ENCODE measurements at places on chromosomes 16 and 17.
A peak's percentile ranks its signal among the peaks of the same experiment; 100 is the strongest.

GRCh38 chr16:11747949-11748403 is 5.3 kb upstream of the TXNDC11 start:
- no peak for DNase-seq

DNA sequence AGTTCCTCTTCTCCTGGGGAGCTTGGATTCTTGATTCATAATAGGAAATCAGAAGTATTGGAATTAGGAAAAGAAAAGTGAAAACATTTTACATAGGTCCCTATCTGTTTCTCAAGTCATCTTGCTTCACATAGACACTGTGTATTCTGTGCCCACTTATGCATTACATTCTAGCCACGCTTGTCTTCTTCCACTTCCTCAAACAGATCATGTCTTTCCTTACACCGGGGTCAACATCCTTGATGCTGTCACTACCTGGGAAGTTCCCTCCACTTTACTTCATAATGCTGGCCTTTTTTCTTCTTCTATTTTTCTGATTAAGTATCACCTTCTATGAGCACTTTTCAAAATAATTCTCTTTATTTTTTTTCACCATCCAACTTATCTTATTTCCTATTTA is 606.4 kb upstream of the CDH8 start:
- DNase-seq, result no peak

DNA sequence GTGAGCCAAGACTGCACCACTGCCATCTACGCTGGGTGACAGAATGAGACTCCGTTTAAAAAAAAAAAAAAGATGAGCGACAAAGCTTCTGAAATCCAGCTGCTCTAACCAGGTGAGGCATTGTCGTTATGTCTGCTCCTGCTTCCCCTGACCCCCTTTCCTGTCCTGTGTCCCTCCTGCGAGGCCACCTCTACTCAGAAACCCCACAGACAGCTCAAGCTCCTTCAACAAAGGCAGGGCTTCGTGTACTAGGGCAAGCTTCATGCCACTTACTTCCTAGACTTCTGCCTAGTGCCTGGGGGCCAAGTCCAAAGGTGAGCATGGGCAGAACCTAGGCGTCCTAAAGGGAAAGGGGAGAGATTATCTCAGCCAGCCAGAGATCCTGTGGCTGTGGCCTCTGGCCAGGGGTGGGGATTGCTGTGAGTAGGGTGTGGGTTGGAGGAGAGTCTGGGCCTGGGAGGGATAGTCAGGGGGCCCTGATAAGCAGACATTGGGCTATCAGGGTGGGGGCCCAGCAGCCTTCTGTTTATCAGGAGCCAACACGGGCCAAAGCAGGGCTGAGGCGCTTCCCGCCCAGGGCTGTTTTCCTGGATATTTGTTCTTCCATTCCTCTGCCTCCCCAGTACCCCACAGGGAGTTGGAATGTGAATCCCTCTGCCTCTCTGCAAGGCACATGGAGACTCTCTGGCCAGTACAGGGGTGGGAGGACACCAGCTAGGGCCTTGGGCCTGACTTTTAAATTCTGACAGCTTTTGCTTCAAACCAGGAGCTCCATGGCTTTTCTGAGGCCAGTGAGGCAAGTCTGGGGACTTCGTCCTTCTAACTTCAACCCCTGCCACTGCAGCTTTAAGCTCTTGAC is 10.4 kb downstream of the ERAL1 start:
- DNase-seq, result no peak

DNA sequence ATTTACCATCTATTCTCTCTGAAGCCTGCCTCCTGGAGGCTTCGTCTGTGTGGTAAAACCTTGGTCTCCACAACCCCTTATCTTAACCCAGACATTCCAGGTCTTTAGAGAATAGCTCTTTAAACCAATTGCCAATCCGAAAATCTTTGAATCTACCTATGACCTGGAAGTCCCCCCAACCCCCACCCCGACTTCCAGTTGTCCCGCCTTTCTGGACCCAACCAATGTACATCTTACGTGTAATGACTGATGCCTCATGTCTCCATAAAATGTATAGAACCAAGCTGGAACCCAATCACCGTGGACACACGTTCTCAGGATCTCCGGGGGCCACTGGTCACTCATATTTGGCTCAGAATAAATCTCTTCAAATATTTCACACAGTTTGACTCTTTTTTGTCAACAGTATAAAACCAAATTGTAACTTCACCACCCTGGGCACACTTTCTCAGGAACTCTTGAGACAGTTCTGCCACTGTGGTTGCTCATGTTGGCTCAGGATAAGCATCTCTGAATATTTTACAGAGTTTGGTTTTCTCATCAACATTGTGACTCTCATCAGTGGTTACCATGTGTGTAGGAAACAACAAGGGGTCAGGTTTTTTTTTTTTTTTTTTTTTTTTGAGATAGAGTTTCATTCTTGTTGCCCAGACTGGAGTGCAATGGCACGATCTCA is 18.1 kb upstream of the DNAH17 start:
- no peak for DNase-seq

DNA sequence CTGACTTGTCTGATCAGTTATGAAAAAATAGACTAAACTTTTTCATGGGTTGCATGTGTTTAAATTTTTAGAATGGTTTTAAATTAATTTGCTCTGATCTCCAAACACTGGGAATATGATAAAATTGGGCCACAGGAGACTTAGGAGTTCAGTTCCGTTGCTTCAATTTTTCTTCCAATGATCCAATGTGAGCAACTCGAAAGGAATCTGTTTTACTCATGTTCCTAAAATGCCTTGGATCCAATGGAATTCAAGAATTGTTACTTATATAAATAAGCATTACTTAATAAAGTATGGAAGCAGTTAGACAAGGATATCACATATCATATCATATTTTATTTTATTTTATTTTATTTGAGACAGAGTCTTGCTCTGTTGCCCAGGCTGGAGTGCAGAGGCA is 56.0 kb upstream of the NACA2 start:
- peak; percentile 74 for DNase-seq

GRCh38 chr17:41769346-41769862 is 17.1 kb downstream of the JUP start:
- DNase-seq, result no peak

DNA sequence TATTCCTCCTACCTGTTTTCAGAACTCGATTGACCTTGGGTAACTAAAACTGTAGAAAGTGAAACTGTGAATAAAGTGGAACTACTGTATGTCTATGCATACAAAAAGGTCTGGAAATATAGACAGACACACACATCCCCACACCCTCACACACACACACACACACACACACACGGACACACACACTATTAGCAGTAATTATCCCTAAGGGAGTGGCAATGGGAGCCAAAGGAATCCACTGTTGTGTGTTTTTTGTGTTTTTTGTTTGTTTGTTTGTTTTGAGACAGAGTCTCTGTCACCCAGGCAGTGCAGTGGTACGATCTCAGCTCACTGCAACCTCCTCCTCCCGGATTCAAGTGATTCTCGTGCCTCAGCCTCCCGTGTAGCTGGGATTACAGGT is 26.6 kb upstream of the SRCIN1 start:
- no peak for DNase-seq

DNA sequence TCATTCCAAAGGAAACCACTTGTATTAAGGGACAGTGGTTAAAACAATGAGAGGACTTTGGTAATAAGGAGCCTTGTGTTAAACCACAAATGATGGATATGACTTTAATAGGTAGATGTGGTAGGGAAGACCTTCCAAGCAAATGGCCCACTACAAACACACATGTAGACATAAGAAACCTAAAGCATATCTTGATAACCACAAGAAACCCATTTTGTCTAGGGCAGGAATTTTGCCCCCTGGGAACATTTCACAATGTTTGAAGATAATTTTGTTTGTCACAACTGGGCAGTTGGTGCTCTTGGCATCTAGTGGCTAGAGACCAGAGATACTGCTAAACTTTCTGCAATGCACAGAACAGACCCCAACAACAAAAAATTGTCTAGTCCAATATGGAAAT is 25.8 kb downstream of the KCNJ2 start:
- no peak for DNase-seq

DNA sequence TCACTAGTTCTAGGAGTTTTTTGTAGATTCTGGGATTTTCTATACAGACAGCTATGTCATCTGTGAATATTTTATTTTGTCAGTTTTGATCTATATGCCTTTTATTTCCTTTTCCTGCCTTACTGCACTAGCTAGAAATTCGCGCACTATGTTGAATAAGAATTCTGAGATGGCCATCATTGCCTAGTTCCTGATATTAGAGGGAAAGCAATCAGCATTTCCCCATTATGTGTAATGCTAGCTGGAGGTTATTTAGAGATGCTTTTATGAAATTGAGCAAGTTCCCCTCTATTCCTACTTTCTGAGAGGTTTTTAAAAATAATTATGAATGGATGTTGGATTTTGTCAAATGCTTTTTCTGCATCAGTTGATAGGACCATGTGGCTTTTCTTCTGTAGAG is 23.8 kb downstream of the MPRIP start:
- DNase-seq, result no peak
